ENCODE measurements at places on chromosomes 13 and 19. TPM values are rescaled to one million over a fixed set of nuclear protein-coding genes. Genes with fewer than 3 reads are reported as not detected.
A peak's percentile ranks its signal among the peaks of the same experiment; 100 is the strongest.

DNA sequence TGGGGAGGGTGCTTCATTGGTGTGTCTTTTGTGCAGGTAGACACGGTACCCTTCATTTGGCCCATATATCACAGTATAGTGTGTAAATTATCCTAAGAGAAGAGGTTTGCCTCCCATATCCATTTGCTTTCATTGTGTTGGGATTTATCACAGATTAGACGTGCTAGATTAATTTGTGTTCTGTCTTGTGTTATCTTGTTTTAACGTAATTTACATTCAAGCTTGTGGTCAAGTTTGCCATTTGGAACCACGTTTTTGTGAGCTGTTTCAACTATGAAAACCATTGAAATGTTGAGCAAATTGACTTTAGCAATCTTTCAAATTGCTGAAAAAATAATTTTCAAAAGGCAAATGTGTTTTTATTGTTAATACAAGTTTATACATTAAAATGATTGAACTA, 1826.5 kb downstream of the SLITRK5 start:
- no peak for DNase-seq

GRCh38 chr19:41428481-41428859, 1.3 kb upstream of the B3GNT8 start:
- no peak for DNase-seq

DNA sequence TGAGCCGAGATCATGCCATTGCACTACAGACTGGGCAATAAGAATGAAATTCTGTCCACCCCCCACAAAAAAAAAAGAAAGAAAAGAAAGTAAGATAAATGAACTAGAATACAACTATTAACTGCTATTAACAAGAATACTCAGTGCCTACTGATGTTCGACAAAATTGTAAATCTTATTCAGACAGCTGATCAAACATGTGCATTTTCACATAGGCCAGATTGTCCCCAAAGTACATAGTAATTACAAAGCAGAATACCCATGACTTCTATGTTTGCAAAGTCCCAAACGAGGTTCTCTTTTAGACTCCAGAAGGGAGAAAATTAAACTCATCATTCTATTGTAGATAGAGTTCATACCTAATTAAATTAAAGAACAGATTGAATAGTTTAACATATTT, 113.4 kb downstream of the UFM1 start:
- peak; percentile 54 for DNase-seq

DNA sequence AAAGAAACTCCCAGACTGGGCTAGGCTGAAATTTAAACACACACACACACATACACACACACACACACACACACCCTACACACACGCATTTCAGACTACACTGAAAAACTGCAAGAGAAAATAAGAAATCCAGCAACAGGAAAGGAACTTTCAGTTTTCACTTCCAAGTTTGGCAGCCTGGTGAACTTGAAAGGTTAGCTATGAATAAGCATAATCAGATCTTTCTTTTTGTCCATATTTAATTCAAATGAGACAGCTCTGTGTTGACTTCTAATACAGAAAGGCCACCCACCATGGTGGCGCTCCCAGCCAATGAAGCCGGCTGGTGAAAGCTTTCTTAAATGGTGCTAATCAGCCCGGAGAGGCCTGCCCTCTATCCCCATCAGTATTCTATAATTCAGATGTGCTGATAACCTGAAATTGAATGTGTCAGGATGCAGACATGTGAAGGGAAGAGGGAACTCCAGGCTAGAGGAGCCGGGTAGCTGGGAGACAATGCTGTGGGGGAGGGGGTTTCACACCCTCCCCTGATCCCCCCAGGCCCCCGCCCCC, 108.3 kb upstream of the ZNF536 start:
- peak; percentile 45 for DNase-seq

GRCh38 chr13:66951426-66951825, 278.7 kb downstream of the PCDH9 start:
- no peak for DNase-seq

Gene SMAD9
- polyA plus RNA-seq = 14.8 TPM

Measured in brain (organoid and tissue), 16 donors.